Calu3 (cell line): ENCODE measurements at places on chromosomes 7 and 10. TPM values are rescaled to one million over a fixed set of nuclear protein-coding genes. Genes with fewer than 3 reads are reported as not detected.

DNA sequence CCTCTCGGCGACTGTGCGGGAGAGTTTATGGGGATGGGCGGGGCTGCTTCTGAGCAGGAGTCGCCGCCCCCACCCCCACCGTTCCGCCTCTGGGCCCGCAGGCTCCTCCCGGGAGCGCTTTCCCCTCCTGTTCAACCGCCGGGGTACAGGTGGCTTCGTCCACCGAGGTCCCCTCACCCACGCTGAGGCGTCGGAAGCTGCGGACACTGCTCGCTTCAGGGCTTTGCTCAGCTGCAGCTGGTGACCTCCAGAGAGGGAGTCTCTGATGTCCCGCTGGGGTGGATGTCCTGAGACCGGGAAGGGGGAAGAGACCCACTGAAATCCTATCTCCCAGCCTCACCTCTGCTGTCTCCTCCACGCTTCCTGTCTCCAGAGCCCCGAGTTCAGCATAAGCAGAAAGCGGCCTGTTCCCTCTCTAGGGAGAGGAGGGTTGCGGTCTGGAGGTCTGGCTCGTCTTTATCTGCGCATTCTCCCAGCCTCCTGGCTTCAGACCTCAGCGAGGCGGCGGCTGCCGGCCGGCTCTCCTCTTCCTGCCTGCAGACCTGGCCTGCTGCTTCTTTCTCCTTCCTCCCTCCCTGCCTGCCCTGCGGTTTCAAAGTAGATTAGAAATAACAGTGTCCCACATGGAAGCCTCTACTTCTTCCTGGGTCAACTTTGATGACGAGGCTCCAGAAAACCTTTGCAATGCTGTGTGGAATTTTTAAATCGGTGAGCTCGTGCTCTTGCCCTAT is 1.8 kb downstream of the CYP2E1 start:
- H3K36me3 ChIP-seq: peaks cover 12% of the 10 kb centered on the region
- DNase-seq: peak; percentile 56
- H3K27ac ChIP-seq: no peak overlapping the region
- no peaks in the 10 kb centered on the region for H3K27me3 ChIP-seq

DNA sequence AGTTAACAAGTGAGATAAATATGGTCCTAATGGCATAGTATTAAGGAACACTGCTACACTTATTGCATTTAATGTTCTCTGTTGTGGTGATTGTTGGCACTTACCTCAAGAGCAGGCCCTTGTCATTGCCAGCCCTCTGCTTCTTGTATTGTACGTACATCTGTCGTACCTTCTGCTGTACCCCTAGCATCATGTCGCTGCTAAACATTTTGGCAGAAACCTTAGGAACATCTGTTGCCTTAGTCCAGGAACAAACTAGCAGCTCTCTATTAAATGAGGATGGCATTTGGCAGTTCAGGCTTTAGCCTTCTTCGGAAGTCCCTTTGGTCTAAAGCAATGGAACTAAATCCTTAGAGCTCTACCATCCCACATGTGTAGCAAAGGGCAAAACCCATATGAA is 47.6 kb downstream of the PRKG1 start:
- no peaks in the 10 kb centered on the region for H3K4me1 ChIP-seq
- no peak overlapping the region for H3K4me3 ChIP-seq
- no peaks in the 10 kb centered on the region for H3K36me3 ChIP-seq
- DNase-seq: no peak

DNA sequence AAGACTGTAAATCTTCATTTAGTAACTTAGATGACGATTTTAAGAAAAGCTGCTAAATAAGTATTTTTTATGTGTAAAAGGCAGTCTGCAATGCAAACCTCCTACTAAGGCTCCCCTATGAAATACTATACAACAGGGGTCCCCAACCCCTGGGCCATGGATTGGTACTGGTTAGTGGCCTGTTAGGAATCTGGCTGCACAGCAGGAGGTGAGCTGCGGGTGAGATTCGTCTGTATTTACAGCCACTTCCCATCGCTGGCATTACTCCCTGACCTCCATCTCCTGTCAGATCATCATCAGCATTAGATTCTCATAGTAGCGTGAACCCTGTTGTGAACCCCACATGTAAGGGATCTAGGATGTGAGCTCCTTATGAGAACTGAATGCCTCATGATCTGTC is 580.4 kb downstream of the MAGI2 start:
- no peaks in the 10 kb centered on the region for H3K4me1 ChIP-seq
- H3K27ac ChIP-seq: no peak overlapping the region
- H3K4me3 ChIP-seq: no peak overlapping the region
- no peaks in the 10 kb centered on the region for H3K36me3 ChIP-seq
- no peaks in the 10 kb centered on the region for H3K27me3 ChIP-seq

RASA4B gene
- total RNA-seq: 0.69 and 0.76 TPM in 2 replicates

PIK3AP1 gene
- total RNA-seq: 114 and 117 TPM in 2 replicates

SPAM1 gene
- not detected in 2 replicates for total RNA-seq

DNA sequence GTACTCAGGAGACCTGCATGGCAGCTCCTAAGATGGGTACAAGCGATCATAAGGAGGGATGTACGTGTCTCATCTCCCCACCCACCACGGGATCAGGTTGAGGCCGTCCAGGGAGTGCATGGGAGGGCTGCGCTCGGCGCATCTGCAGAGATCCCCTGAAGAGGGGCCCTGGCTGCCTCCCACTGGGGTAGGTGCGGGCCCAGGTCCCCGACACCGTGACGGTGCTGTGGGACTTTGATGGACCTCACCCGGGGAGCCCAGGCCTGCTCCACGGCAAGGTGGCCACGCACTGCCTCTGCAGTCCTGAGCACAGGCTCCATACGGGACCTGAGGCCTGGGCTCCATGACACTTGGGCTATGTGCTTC is 12.7 kb downstream of the GET4 start:
- H3K4me1 ChIP-seq: peaks cover 25% of the 10 kb centered on the region
- H3K36me3 ChIP-seq: peaks cover 96% of the 10 kb centered on the region
- no peaks in the 10 kb centered on the region for H3K27me3 ChIP-seq
- peak overlapping the region; percentile 4 for H3K4me3 ChIP-seq
- peak overlapping the region; percentile 59 for H3K27ac ChIP-seq

- no peak overlapping the region for H3K27ac ChIP-seq
- H3K27me3 ChIP-seq: peaks cover 72% of the 10 kb centered on the region
- DNase-seq: peak; percentile 72
- peak overlapping the region; percentile 24 for H3K4me3 ChIP-seq
- H3K4me1 ChIP-seq: peaks cover 10% of the 10 kb centered on the region
These were observed 135.9 kb upstream of the PODXL start for GRCh38 chr7:131692131-131692960.

DNA sequence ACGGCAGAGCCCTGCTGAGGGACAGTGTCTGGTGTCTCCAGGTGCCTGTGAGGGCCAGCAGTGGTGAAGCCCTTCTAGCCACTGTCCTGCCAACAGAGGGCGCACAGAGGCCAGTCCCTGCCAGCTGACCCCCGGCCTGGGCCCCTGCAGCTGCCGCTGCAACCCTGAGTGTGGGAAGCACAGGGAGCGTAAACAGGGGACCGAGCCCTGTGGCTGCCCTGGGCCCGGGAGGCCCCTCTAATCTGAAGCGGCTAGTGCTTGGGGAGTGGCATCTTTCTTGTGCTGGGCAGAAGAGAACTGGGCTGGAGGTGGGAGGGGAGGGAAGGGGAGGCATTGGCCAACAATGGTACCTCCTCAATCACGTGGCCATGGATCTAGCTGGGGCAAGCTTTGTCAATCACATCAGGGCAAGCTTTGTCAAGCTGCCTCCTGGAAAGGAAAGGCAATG is 34.6 kb downstream of the TRIM8 start:
- no peak overlapping the region for H3K4me3 ChIP-seq
- peak; percentile 62 for DNase-seq

DNA sequence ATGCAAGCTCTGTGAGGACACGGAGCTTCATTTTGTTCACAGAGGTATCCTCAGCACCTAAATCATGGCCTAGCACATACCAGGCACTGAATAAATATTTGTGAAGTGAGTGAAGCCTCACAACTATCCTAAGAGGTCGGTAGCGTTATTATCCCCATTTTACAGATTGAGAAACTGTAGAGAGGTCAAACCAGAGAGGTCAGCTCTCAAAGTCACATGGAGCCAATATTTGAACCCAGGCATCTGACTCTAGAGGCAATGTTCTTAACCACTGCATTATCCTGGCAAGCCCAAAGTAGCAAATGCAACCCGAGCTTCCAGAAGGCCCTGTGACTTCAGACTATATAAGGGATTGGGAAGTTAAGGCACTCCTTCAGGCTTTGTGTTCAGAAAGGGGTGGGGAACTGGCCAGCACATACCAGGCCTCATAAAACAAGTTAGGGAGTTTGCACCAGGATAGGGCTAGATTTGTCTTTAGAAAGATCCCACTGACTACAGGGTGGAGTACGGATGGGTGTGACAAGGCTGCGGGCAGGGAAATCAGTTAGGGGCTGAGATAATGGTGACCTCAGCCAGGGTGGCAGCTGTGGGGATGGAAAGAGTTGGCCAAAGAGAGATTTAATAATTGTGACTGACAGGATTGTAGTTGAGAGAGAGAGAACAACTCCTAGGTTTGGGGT is 101.4 kb downstream of the TBXAS1 start:
- H3K4me1 ChIP-seq: peaks cover 13% of the 10 kb centered on the region
- no peak overlapping the region for H3K4me3 ChIP-seq
- DNase-seq: no peak
- no peaks in the 10 kb centered on the region for H3K27me3 ChIP-seq
- no peaks in the 10 kb centered on the region for H3K36me3 ChIP-seq

INHBA gene
- total RNA-seq: 44.5 and 68.9 TPM in 2 replicates

DNA sequence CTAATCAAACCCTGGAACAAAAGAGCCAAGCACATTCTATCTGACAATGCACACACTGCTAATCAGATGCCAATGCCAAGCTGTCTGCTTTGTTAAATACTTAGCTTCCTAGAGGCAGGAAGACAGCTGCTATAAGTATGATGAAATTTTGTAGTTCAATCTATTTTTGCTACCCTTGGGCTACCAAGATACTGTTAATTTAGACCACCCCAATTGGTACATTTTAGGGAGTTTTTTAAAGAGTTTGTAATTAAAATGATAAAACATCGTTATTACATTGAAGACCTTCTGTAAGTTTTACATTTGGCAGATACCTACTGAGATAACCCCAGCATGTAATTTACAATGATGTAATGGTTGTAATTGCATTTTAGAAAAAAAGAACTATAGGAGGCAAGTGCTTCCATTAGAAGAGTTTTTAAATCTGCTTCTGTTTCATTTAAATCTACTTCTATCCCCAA is 268.5 kb downstream of the ADK start:
- H3K4me1 ChIP-seq: no peaks in the 10 kb centered on the region
- no peak overlapping the region for H3K4me3 ChIP-seq
- no peak for DNase-seq

- H3K4me3 ChIP-seq: no peak overlapping the region
- H3K27me3 ChIP-seq: no peaks in the 10 kb centered on the region
- H3K4me1 ChIP-seq: no peaks in the 10 kb centered on the region
- H3K27ac ChIP-seq: no peak overlapping the region
- no peaks in the 10 kb centered on the region for H3K36me3 ChIP-seq
- DNase-seq: no peak
These were observed 924.5 kb upstream of the MBL2 start for GRCh38 chr10:53697038-53697437.

DNA sequence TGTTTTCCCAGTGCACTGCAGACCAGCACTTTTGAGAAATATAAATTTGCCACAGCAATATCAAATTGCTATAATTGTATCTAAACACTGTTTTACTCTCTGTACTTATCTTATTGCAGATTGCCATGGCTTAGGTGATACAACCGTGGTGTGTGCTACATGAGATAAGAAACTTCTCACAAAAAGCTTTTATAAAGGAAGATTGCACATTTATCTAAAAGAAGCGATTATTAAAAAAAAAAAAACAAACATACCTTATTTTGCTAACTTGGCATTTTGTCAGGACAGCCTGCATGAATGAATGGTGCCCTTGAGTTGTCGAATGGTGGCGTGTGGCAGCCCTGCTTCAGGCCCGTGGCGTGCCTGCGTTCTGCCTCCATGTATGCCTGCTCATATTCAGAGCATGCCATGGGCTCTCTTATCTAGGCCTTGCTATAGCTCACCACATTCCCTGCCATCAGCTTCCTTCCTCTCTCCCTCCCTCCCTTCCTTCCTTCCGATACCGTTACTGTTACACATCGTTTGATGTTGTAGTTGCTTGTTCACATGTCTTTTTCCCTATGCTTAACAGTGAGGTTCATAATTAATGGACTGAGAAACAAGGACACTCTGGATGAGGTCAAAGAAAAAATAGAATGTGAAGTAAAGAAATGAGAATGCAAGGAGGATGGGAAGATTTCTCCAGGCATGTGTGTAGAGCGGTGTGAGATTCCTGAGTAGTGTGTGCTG is 34.9 kb downstream of the PRKAR2B start:
- H3K4me1 ChIP-seq: no peaks in the 10 kb centered on the region
- H3K27ac ChIP-seq: no peak overlapping the region
- H3K4me3 ChIP-seq: no peak overlapping the region
- DNase-seq: no peak
- H3K27me3 ChIP-seq: no peaks in the 10 kb centered on the region
